CD4-positive, alpha-beta T cell treated with Interleukin-1 beta for 1 hour (primary cell): ENCODE measurements at places on chromosomes 7 and 10.

DNA sequence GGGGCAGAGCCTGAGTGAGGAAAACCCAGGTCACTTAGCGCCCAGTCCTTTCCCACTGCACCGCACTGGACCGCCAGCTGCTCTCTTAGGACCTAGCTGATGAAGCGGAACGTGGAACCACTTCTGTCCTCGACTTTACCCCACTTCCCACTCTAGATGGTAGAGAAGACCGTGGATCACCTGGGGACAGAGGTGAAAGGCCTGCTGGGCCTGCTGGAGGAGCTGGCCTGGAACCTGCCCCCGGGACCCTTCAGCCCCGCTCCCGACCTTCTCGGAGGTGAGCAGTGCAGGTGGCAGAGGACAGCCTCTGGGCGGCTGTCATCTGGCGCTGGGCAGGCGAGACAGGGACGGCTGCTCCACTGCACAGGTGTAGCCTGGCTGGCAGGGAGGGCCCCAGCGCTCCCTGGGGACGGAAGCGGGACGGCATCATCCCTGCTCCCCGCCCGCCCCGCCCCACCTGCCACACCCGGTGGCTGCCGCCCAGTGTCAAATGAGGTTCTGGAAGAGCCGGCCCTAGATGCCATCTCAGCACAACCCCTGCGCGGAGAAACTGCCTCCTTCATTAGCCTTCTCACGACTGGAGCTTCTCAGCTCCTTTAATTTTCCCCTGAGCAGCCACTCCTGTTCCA is 11.7 kb downstream of the PLAC9 start:
- DNase-seq, result peak; percentile 15

- peak; percentile 55 for DNase-seq
Observed at GRCh38 chr10:103745341-103746247, 109.8 kb downstream of the SH3PXD2A start.

- no peak for DNase-seq
Observed at GRCh38 chr7:28840592-28840995, 117.5 kb downstream of the TRIL start.

- no peak for DNase-seq
Observed at GRCh38 chr10:88989824-88990383, 694 bp upstream of the FAS start.

DNA sequence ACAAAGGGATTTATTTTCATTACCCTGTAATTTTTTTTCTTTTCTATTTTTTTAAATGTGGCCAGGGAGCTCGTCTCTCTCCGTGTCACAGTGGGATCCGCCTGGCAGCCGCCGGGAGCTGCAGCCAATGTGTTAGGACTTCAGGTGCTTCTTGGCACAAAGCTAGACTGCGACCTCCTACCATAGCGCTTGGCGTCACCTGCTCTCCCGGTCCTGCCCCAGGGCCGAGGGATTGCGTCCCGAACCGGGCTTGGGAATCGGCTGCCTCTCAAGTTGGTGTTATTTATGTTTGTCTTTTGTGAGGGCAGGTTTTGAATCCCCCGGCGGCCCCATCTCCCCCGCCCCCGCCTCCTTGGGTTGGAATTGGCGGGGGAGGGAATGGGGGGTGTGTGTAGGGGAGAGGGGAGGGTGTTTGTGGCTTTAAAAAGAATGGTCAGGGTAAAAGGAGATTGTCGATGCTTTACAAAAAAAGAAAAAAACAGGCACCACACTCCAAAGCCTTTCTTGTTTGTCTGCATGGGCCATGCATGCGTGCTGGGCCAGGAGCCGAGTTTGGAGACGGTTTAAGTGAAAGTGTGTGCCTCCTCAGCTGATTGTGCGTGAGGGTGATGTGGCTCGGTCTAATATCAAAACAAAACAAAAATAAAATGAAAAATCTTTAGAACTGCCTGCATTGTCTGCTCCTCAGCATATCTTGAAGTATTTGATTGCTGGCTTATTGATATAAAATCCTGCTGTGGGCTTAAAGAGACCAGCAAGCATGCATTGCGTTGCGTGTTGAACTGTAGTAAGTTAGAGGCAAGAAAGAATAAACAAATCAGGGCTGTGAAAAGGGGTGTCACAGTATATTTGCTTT is 1.2 kb downstream of the PPP1R9A start:
- no peak for DNase-seq

- no peak for DNase-seq
Observed at GRCh38 chr7:13293264-13294002, 606.0 kb downstream of the ARL4A start.

- DNase-seq, result no peak
Observed at GRCh38 chr10:22245567-22245966, 27.8 kb upstream of the EBLN1 start.

- no peak for DNase-seq
Observed at GRCh38 chr7:133796782-133797745, 330.1 kb upstream of the LRGUK start.

DNA sequence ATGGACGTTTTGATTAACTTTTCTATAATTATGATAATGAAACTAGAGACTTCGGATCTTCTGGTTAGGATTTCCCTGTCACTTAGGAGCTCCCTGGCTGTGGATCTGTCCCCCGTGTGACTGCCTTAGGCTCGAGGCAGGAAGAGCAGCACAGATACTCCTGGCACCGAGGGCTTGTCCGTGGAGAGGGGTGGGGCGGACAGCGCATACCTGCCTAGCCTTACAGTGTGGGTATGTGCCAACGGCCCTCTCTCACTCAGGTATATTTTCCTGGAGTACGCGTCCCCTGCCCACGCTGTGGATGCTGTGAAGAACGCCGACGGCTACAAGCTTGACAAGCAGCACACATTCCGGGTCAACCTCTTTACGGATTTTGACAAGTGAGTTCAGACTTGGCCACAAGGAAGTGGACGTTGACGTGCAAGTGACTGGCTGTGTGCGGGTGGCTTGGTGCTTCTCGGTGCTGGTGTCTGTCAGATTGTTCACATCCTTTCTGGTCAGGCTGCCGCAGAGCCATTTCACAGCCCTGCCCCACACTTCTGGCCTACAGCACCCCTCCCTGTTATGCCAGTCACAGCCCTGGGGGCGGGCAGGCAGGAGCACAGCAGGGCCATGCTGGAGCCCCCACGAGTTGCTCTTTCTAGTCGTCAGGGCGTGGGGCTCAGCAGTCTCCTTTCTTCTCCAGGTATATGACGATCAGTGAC is 7.9 kb downstream of the EIF3B start:
- DNase-seq, result no peak

DNA sequence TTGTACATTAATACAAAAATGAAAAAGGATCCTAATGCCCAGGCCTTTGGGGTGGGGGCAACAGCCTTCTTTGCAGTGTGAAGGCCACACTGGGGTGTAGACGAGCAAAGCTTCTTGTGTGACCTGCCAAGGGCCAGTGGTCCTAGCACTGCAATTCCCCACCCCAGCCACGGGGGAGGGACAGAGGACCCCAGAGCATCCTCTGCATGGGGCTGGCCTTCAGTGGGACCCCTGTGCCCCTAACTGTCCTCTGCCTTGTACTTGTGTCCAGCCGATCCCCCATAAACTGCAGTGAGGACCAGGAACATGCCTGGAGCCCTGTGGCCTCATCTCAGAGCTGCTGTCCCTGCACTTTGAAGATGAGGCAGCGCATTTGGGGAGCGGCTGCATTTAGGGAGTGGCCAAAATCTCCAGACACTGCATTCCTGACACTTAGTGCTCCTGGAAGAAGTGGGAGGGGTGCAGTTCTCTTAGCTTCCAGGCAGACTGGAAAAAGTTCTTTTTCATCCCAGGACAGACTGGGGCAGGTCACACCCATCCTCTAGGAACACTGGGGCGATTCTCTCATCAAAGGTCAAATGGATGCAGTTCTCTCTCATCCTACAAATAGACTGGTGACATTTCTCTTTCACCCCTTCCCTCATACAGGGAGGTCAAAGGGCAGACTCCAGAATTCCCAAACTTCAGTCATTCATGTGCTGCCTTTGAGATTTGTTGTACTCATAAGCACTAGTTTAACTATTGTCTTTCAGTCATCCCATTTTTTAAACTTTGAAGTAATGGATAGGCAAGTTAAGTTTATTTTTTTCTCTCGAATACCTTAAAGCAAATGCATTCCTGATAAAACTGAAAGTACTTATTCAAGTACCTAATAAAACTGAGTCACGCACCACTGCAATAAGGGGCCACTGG is 922 bp upstream of the MYO1G start:
- no peak for DNase-seq

- no peak for DNase-seq
Observed at GRCh38 chr7:82317257-82317721, 126.3 kb downstream of the CACNA2D1 start.
